ENCODE measurements at places on chromosomes 3 and 15.

DNA sequence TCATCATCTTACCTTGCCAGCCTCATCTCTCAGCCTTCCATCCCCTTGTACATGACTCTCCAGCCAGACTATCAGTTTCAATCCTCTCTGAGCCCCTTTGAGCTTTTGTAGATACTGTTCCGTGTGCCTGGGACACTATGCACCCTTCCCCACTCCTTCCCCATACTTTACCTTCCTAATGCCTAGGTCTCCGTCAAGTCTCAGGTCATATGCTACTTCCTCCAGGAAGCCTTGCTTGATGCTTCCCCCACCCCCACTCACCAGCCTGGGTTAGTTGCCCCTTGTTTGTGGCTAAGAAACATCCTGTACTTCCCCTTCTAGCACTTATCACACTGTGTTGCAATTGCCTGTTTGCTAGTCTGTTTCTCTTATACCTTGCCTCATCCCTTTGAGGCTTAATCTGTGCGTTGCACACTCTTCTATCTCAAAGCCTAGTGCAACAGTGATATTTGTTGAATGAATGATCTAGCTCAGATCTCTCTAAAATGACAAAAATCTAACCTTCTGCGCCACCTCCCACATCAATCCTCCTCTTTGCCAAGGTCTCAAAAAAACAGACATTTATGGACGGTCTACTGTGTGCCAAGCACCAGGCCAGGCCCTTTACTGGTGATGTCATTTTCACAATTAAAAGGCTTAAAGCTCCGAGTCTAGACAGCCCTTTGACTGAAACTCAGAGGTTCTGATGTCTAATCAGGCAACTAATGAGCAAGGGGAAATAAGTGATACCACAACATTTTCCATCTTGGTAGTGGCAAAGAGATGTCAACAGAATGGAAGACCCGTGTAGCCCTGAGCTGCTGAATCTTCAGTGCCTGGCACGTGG, 6.5 kb upstream of the USP3 start:
- no peak for DNase-seq

DNA sequence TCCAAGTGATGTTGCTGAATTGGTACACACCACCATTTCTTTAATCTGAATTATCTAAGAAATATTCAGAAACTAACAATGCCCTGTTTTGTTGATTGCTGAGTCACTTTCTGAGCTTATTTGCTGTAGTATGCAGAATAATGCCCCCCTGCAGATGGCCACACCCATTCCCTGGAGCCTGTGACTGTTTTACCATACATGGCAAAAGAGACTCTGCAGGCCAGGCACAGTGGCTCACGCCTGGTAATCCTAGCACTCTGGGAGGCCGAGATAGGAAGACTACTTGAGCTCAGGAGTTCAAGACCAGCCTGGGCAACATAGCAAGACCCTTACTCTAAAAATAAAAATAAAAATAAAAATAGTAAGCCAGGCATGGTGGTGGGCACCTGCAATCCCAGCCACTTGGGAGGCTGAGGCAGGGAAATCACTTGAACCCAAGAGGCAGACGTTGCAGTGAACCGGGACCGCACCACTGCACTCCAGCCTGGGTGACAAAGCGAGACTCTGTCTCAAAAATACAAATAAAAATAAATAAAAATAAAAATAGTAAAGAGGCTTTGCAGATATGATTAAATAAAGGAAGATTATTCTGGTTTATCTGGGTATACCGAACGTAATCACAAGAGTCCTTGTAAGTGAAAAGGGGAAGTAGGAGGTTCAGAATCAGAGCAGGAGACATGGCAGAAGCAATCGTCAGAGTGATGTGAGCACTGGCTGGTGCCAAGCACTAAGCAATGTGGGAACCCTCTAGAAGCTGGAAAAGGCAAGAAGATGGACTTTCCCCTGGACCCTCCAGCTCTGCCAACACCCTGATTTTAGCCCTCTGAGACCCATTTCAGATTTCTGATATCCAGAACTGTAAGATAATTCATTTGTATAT, 19.0 kb downstream of the PCYT1A start:
- peak; percentile 73 for DNase-seq

DNA sequence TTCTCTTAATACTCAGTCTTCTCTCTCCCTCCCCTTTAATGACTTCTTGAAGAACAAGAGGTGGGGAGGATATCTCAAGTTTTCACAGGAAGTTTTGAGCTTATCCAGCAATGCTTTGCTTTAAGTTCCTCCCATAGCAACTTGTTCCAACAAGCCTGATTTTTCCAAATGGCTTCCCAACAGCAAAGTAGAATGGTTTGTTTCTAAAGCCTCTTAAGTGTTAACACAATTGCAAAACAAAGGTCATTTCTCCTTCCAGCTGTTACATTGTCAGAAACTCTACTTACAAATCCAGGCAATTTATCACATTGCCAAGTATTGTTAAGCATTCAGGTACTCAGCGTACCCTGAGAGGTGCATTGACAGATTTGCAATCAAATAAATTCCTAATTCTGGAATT, 6.8 kb upstream of the ZNF770 start:
- DNase-seq, result no peak

DNA sequence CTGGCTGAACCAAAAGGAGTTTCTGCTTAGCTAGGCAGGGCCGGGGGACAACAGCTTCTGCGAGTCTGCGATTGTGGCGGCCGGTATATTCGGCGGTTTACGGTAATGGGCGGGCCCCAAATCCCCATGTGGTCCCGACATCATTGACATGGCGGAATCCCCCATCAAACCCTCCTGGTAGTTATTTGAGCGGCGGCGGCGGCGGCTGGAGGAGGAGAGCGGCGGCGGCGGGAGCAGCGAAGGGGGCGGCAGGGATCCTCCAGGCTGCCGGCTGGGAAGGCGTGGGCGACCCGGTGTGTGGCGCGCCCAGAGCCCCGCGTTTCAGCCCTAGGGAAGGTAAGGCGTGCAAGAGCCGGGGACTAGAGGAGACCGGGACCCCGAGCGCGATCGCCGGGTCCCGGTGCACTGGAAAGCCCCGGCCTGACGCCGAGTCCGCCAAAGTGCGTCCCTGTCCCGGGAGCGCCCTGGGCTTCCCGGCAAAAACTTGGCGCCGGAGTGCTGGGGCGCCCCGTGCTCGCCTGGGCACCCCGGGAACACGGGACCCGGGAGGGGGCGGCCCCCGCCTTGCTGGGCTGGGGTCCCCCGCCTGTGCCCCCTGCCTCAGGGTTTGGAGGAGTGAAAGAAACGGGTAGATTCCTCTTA, at the start of gene FNDC3B:
FNDC3B (plus strand) TSS at position 143 of the 642 bp plus-strand sequence. CDS start 72,902 bp downstream, outside the sequence.
- DNase-seq, result peak; percentile 97

DNA sequence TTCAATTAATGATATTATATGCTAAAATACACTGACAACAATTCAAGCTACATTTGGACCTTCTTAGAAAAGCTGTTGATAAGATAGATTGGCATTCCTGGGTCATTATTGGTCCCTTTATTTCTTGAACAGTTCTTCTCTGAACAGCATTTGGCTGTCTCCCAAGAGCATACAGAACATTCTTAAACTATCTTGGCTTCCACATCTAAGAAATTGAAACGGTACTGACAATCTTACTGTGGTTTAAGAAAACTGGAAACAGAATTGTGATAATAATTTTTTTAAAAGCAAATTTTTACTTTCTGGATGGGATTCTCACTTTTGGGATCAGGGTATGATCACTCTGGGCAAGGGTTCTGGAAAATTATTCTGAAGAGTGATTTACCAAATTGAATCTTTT, 161.7 kb upstream of the ZNF385D start:
- peak; percentile 55 for DNase-seq

- peak; percentile 35 for DNase-seq
These were observed 82.9 kb downstream of the IQSEC1 start for GRCh38 chr3:12990306-12990705.

GRCh38 chr3:39573392-39573791, 105.9 kb downstream of the MOBP start:
- DNase-seq, result no peak

DNA sequence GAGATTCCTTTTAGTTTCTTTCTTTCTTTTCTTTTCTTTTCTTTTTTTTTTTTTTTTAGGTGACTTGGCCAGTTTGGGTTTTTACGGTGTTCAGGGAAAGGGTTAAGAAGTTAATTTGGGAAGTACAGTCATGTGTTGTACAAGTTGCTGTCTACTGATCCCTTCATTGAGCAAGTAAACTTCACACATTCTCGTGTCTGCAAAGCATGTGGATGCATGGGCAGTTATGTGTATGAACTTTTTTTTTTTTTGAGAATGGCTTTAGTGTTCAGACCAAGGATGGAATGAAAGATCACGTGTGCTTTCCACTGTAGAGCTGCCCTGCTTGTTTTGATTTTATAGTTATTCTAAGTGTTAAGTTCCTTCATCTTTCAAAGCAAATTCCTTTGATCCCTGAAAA, 132.3 kb downstream of the PGPEP1L start:
- no peak for DNase-seq

DNA sequence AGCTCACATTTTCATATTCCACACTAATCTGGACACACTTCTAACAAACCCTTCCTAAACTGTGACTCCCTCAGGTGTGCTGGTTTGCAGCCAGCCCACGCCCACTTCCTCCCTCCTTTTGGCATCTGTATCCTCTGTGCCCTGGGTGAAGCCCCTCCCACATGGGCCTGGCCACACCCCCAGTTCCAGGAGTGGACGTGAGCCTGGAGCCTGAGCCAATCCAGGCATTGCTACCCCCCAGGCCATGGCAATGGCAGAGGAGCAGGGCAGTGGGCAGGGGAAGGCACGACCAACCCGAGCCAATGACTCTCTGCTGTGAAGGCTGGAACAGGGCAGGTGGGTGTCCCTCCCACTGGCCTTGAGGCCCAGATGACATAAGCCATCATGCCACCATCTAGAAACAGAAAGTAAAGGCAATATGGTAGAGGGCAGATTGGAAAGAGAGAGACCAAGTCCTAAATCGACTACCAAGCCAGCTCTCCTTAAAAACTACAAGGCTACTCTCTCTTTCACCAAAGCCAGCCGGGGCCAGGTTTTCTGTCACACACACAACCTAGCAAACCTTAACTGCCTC, 18.6 kb downstream of the FAM174B start:
- DNase-seq, result no peak

DNA sequence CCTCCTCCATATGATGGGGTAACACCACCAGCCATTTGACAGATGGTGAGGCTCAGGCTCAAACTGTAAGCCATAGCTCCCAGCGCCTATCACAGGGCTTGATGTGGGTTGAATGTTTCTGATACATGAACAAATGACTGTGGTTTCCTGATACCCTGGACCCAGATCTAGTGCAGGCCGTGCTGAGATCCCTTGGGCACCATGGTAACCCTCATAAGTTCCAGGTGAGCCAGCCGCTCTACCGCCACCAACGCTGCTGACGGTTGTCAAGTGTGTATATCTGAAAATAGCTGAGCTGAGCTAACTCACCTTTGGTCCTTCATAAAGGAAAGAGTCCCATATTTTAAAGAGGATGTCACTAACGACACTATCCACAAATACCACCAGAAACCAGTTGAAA, 74.5 kb downstream of the TBC1D2B start:
- DNase-seq, result no peak

- DNase-seq, result peak; percentile 67
These were observed 59.3 kb upstream of the OSTN start for GRCh38 chr3:191139736-191140135.

DNA sequence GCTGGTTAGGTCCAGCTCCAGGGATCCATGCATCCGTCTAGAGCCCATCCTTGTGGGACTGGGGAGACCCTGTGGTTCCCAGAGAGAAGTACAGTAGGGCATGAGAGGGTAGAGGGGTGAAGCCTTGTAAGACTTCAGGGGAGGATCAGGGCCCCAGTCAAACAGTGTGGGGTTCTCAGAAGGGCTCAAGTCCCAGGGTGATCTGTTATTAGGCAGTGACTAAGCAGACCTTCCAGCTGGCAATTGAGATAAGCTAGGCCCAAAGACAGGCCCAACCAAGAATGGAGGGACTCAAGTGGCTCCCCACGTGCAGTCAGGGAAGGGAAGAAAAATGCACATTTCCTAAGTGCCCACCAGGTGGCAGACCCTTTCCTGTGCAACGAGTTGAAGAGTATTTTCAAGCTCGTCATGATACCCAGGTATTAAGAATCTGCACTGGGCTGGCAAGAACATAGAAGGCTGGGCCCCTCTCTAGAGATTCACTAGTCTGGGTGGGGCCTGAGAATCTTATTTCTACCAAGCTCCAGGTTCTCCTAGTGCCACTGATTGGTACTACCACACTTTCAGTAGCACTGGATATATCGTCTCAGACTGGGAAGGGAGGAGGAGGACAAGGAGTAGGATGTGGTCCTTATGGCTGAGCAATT, 240.8 kb downstream of the NR1D2 start:
- peak; percentile 75 for DNase-seq

GRCh38 chr3:129245141-129245540, 4.3 kb upstream of the COPG1 start:
- peak; percentile 37 for DNase-seq

DNA sequence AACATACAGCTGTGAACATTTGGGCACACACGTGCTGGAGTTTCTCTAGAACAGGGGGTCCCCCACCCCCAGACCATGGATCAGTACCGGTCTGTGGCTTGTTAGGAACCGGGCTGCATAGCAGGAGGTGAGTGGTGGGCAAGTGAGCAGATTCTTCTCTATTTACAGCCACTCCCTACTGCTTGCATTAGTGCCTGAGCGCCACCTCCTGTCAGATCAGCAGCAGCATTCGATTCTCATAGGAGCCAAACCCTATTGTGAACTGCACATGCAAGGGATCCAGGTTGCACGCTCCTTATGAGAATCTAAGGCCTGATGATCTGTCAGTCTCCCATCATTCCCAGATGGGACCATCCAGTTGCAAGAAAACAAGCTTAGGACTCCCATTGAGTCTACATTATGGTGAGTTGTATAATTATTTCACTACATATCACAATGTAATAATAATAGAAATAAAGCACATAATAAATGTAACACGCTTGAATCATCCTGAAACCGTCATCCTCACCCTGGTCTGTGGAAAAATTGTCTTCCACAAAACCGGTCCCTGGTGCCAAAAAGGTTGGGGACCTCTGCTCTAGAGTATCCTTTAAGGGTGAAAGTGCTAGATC, 25.8 kb downstream of the CHRM5 start:
- no peak for DNase-seq

- DNase-seq, result peak; percentile 81
These were observed 150.6 kb downstream of the DUT start for GRCh38 chr15:48481802-48482201.

DNA sequence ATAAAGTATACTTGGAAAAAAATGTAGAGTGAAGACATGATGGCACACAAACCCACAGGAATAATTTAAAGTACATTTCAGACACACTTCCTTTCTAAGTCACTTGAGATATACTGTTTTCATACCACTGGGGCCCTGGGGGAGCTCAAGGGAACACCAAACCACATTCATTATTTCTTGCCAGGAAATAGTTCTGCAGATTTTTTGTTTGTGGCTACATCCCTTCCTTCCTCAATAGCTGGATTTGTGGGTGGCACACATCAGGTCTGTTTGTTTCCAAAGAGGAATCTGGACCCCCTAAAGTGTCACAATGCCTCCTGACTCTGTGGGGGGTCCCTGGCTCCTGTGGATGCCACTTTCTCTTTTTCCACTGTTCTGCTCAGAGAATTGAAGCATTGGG, 153.5 kb upstream of the COL8A1 start:
- DNase-seq, result peak; percentile 40

Data from foreskin fibroblast (primary cell).